ENCODE measurements at places on chromosomes 12 and 14. TPM values are rescaled to one million over a fixed set of nuclear protein-coding genes. Genes with fewer than 3 reads are reported as not detected.

BDKRB2 gene
- total RNA-seq: 8.5 TPM

HSPA2 gene
- 6.1 TPM for total RNA-seq

- DNase-seq: peak; percentile 62
Measured at GRCh38 chr12:95646781-95647190, 95.5 kb upstream of the USP44 start.

- DNase-seq: no peak
Measured at GRCh38 chr12:40469736-40470135, 222.5 kb upstream of the CNTN1 start.

DNA sequence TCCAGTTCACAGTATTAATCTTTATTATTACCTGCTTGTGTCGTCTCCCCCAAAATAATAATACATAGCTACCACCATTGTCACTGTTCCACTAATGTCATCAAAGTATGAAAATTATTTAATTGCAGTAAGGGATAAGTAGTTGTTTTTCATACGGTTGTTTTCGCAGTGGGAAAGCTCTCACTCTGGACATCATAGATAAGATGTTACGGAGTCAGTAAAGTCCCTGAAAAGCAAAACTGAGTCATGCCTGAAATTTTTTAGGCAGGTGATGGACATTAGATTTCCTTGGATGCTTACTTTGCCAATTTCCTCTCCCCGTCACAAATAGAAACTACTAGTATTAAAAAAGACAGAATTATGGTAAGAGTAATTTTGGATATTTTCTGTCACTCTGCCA lies 13.2 kb downstream of the PNP start:
- no peak for DNase-seq
